ENCODE measurements at places on chromosomes 11 and 22. TPM values are rescaled to one million over a fixed set of nuclear protein-coding genes. Genes with fewer than 3 reads are reported as not detected.

Gene ARSA
- polyA plus RNA-seq: 8.1 TPM

Gene HEPHL1
- 0.17 TPM for polyA plus RNA-seq

Gene APOL5
- polyA plus RNA-seq: not detected

Gene VSIG10L2
- polyA plus RNA-seq: 0.59 TPM

Gene WT1
- polyA plus RNA-seq: not detected

Gene SPINDOC
- polyA plus RNA-seq: 9.4 TPM

DNA sequence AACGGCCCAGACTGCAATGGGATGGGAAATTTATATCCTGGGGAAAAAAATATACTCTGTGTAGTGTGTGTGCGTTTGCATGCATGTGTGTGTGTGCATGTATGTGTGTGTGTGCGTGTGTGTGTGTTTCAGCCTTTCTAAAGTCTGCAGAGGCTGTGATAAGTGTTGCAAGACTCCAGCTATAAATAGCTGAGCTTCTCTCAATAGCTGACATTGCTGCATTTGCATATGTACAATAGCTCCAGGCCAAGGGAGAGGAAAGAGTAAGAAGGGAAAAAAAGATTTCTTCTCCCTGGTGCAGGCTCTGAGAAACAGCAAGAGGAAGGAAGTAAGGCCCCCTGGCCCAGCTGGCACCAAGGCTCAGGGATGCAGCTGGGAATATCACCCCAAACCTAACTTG is 483.0 kb downstream of the MN1 start:
- no peaks in the 10 kb centered on the region for H3K27me3 ChIP-seq
- DNase-seq: peak; percentile 27
- H3K36me3 ChIP-seq: no peaks in the 10 kb centered on the region
- H3K4me1 ChIP-seq: peaks cover 10% of the 10 kb centered on the region
- H3K27ac ChIP-seq: no peak overlapping the region
- H3K4me3 ChIP-seq: no peak overlapping the region

GRCh38 chr11:19451609-19452008 is 210.9 kb upstream of the E2F8 start:
- no peak for DNase-seq
- no peak overlapping the region for H3K27ac ChIP-seq
- H3K27me3 ChIP-seq: no peaks in the 10 kb centered on the region
- H3K36me3 ChIP-seq: no peaks in the 10 kb centered on the region
- peaks cover 11% of the 10 kb centered on the region for H3K4me1 ChIP-seq

DNA sequence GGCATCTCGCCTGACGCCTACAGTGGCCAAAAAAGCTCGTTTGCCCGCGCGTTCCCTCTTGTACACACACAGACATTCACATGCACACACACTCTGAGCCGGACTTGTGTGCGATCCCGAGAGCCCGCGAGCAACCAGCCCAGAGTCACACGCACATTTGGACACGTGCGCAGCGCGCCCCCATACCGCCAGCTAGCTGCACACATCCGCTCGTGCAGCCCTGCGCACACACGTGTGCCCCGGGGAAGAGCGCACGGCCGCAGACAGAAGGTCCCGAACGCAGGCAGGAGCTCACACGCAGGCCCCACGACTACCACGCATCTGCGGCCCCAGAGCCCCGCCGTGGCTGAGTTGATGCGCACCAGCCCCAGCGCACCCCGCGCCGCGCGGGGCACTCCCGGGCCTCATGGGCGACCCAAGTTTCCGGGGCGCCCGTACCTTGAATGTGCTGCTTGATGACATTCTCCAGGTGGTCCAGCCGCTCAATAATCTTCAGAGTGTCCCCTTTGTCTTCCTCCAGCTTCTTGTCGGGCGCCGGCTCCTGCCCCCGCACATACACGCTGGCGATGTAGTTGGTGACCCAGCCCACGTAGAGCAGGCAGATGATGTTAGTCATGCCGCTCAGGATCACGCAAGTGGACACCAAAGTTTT is 758 bp downstream of the GALNT18 start:
- DNase-seq: peak; percentile 50
- H3K4me3 ChIP-seq: peak overlapping the region; percentile 90
- no peaks in the 10 kb centered on the region for H3K36me3 ChIP-seq
- H3K4me1 ChIP-seq: peaks cover 20% of the 10 kb centered on the region
- H3K27ac ChIP-seq: no peak overlapping the region

- H3K27me3 ChIP-seq: no peaks in the 10 kb centered on the region
- no peak overlapping the region for H3K27ac ChIP-seq
- H3K4me1 ChIP-seq: no peaks in the 10 kb centered on the region
- DNase-seq: no peak
- 0 out of 2 replicates have a peak, but pooled peaks cover 5% of the 10 kb centered on the region for H3K36me3 ChIP-seq
Observed at GRCh38 chr11:28176351-28176750, 68.2 kb downstream of the METTL15 start.

- H3K4me1 ChIP-seq: no peaks in the 10 kb centered on the region
- H3K27ac ChIP-seq: no peak overlapping the region
Observed at GRCh38 chr11:13944911-13945425, 17.6 kb upstream of the SPON1 start.

GRCh38 chr22:17431179-17431578 is 61.9 kb downstream of the CECR2 start:
- H3K27me3 ChIP-seq: no peaks in the 10 kb centered on the region
- no peaks in the 10 kb centered on the region for H3K36me3 ChIP-seq
- DNase-seq: no peak
- H3K4me1 ChIP-seq: peaks cover 72% of the 10 kb centered on the region

DNA sequence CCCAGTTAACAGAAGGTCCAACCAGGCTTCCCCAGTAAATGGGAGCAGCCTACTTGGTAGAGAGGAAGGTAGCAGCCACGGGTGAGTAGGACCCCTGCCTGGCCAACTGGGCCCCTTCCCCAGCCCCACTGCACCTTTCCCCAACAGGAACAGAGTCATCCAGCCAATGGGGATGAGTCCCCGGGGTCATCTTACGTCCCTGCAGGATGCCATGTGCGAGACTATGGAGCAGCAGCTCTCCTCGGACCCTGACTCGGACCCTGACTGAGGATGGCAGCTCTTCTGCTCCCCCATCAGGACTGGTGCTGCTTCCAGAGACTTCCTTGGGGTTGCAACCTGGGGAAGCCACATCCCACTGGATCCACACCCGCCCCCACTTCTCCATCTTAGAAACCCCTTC is 6.6 kb downstream of the RIC8A start:
- DNase-seq: no peak
- no peaks in the 10 kb centered on the region for H3K27me3 ChIP-seq
- no peak overlapping the region for H3K27ac ChIP-seq
- peaks cover 7% of the 10 kb centered on the region for H3K4me1 ChIP-seq

- 0 out of 2 replicates have a peak overlapping the region, but pooled peaks have one; percentile 16 for H3K27ac ChIP-seq
- DNase-seq: no peak
- no peaks in the 10 kb centered on the region for H3K27me3 ChIP-seq
- peaks cover 32% of the 10 kb centered on the region for H3K4me1 ChIP-seq
- no peaks in the 10 kb centered on the region for H3K36me3 ChIP-seq
Observed at GRCh38 chr22:40241200-40241763, 63.6 kb downstream of the TNRC6B start.

DNA sequence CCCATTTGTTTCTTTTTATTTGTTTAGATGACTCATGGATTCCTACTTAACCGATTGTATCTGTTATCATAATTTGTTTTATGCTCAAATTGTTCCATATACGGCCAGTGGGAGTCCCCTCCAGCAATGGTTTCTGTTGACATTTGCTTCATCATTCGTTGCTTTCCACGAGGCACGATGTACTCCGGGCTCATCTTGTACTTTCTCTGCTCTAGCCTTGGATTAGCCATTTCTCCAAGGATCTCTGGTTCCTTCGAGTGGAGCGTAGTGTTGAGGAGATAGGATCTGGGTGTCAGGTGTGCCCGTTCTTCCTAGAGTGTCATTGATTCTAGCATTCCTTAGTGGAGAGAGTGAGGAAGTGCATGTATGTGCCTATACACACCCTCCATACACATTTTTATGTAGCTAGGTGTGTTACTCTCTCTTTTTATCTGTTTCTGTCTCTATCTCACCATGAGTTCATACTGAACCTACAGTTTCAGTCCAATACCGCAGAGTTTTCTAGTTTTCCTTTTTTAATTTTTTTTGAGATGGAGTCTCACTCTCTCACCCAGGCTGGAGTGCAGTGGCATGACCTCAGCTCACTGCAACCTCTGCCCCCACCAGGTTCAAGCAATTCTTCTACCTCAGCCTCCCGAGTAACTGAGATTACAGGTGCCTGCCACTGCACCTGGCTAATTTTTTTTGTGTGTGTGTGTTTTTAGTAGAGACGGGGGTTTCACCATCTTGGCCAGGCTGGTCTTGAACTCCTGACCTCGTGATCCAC is 31.4 kb downstream of the TECTA start:
- no peak overlapping the region for H3K27ac ChIP-seq
- H3K36me3 ChIP-seq: no peaks in the 10 kb centered on the region
- H3K4me3 ChIP-seq: no peak overlapping the region
- no peaks in the 10 kb centered on the region for H3K4me1 ChIP-seq

- H3K4me3 ChIP-seq: no peak overlapping the region
- no peak overlapping the region for H3K27ac ChIP-seq
- peak; percentile 90 for DNase-seq
- no peaks in the 10 kb centered on the region for H3K36me3 ChIP-seq
- no peaks in the 10 kb centered on the region for H3K4me1 ChIP-seq
- no peaks in the 10 kb centered on the region for H3K27me3 ChIP-seq
Observed at GRCh38 chr22:24189249-24190158, 8.2 kb downstream of the SUSD2 start.

DNA sequence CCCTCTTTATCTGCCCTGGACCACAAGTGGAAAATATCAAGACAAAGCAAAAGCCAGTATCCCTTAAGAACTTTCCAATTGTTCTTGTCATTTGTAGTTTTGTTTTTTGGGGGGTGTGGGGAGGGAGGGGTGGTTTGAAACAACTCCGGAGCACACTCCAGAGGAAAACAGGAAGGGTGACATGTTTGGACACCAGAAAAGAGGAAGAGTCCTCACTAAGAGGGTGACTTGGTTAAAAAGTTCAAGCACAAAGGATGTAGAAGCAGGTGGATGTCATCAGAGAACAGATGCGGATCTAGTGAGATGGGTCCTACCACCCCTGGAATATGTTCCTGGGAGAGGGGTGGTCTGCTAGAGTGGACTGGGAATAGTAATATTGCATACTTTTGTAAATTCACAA is 25.8 kb downstream of the ADAMTS8 start:
- peaks cover 28% of the 10 kb centered on the region for H3K4me1 ChIP-seq
- H3K36me3 ChIP-seq: no peaks in the 10 kb centered on the region
- H3K4me3 ChIP-seq: no peak overlapping the region
- peak overlapping the region; percentile 96 for H3K27ac ChIP-seq
- H3K27me3 ChIP-seq: no peaks in the 10 kb centered on the region
- no peak for DNase-seq

DNA sequence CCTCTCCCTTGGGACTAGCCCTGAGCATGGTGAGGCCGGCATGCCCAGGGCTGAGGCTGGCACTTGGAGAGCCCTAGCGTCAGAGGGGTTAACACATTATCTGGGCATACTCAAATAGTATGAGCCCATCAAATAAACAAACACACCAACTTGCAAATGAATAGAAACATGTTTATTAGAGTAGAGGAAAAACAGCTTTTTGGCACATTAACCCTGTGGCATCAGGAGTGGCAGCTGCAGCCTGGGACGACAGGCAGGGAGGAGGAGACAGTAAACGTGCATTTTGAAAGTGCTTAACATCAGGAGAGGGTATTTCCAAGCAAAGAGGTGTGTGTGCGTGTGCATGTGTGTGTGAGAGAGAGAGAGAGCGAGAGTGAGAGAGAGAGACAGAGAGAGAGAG is 684.9 kb downstream of the NTM start:
- no peak for DNase-seq
- no peaks in the 10 kb centered on the region for H3K36me3 ChIP-seq
- no peak overlapping the region for H3K27ac ChIP-seq
- peaks cover 10% of the 10 kb centered on the region for H3K4me1 ChIP-seq
- no peaks in the 10 kb centered on the region for H3K27me3 ChIP-seq

GRCh38 chr11:110053848-110054414 is 39.3 kb upstream of the ZC3H12C start:
- H3K36me3 ChIP-seq: no peaks in the 10 kb centered on the region
- H3K4me1 ChIP-seq: no peaks in the 10 kb centered on the region
- DNase-seq: peak; percentile 56

DNA sequence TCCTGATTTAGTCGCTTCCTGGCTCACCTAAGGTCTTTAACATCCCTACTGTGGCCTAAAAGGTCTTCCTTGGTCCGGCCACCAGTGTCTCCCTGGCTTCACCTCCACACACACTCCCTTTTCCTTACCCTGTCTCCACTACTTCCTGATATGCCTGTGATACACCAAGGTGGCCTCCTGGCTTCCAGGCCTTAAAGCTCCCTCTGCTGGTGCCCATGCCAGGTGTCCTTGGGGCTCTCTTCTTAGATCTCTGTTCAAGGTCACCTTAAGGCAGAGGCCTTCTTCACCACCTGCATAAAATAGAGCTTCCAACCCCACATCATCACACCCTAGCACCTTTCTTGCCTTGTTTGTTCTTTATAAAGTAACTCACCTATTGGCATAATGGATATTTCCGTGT is 787.7 kb downstream of the NTM start:
- H3K4me1 ChIP-seq: no peaks in the 10 kb centered on the region
- H3K4me3 ChIP-seq: no peak overlapping the region
- H3K27ac ChIP-seq: no peak overlapping the region
- no peaks in the 10 kb centered on the region for H3K27me3 ChIP-seq
- no peaks in the 10 kb centered on the region for H3K36me3 ChIP-seq
- peak; percentile 71 for DNase-seq

GRCh38 chr11:63905179-63905578 is 11.8 kb downstream of the RCOR2 start:
- H3K36me3 ChIP-seq: peaks cover 6% of the 10 kb centered on the region
- no peak overlapping the region for H3K27ac ChIP-seq
- DNase-seq: no peak
- H3K4me1 ChIP-seq: peaks cover 43% of the 10 kb centered on the region

DNA sequence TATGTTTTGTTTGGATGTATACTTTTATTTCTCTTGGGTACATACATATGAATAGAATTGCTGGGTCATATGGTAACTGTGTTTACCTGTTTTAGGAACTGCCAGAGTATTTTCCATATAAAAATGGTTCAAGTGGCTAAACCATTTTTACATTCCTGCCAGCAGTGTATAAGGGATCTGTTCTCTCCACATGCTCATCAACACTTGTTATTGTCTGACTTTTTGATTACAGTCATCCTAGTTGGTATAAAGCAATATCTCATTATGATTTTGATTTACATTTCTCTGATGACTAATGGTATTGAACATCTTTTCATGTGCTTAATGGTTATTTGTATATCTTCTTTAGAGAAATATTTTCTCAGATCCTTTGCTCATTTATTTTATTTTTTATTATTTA is 104.2 kb upstream of the RRM1 start:
- no peak overlapping the region for H3K4me3 ChIP-seq
- H3K27ac ChIP-seq: no peak overlapping the region
- no peaks in the 10 kb centered on the region for H3K27me3 ChIP-seq
- no peaks in the 10 kb centered on the region for H3K36me3 ChIP-seq

GRCh38 chr11:118171269-118172062 is 5.0 kb downstream of the SCN2B start:
- peaks cover 29% of the 10 kb centered on the region for H3K4me1 ChIP-seq
- H3K36me3 ChIP-seq: no peaks in the 10 kb centered on the region
- H3K4me3 ChIP-seq: peak overlapping the region; percentile 89
- H3K27me3 ChIP-seq: peaks cover 88% of the 10 kb centered on the region
- DNase-seq: peak; percentile 94

DNA sequence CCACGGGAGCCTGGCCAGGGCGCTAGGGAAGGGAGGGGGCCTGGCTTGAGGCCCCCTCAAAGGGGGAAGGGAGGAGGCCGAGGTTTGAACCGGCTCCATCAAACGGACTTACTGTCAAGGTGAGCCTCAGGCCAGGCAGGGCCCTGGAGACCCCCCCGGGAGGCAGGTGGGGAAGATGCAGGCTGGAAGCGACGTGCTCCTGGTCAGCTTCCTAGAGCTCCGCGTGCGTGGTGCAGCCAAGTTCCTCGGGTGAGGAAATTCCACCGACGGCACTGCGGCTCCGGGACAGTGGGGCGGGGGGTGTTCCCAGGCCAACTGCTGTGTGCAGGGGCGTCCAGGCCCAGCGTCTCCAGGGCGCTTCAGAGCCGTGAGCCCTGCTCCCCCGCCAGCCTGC is 7.2 kb upstream of the TRABD start:
- DNase-seq: peak; percentile 28
- H3K27ac ChIP-seq: no peak overlapping the region
- H3K27me3 ChIP-seq: no peaks in the 10 kb centered on the region
- no peaks in the 10 kb centered on the region for H3K4me1 ChIP-seq
- no peaks in the 10 kb centered on the region for H3K36me3 ChIP-seq
